Activated CD8-positive, alpha-beta memory T cell treated with anti-CD3 and anti-CD28 coated beads, Interleukin-2, amount 10 ng/mL, durations not matched to agents 7 days and 5 days (primary cell): ENCODE measurements at places on chromosomes 5 and 9. TPM values are rescaled to one million over a fixed set of nuclear protein-coding genes. Genes with fewer than 3 reads are reported as not detected.

KCTD16 gene
- 0.19 TPM for total RNA-seq

COL5A1 gene
- total RNA-seq = 0.09 TPM

REEP2 gene
- 5.4 TPM for total RNA-seq

LMX1B gene
- not detected for total RNA-seq

PDGFRB gene
- 53.3 TPM for total RNA-seq

NEUROG1 gene
- not detected for total RNA-seq

BSPRY gene
- 6.0 TPM for total RNA-seq

SPARC gene
- 0.37 TPM for total RNA-seq

NSMF gene
- 35.8 TPM for total RNA-seq

NOXA1 gene
- 0.30 TPM for total RNA-seq

TMEM215 gene
- total RNA-seq = not detected

FBLL1 gene
- not detected for total RNA-seq

BARHL1 gene
- not detected for total RNA-seq

FOXD4L3 gene
- total RNA-seq = not detected

PHF24 gene
- total RNA-seq = not detected

CDH6 gene
- total RNA-seq = not detected

ATOX1 gene
- total RNA-seq = 78.1 TPM

NAA35 gene
- 25.5 TPM for total RNA-seq

WWC1 gene
- not detected for total RNA-seq

PNPLA7 gene
- total RNA-seq = 3.0 TPM

PCDHA6 gene
- not detected for total RNA-seq

HMCN2 gene
- total RNA-seq = not detected

SHOC1 gene
- not detected for total RNA-seq

CNTLN gene
- 0.18 TPM for total RNA-seq

TSSK1B gene
- not detected for total RNA-seq

ENTREP1 gene
- total RNA-seq = not detected

NMUR2 gene
- not detected for total RNA-seq

WDR38 gene
- total RNA-seq = not detected

SPAG8 gene
- 1.2 TPM for total RNA-seq

CCL21 gene
- total RNA-seq = not detected

SMIM33 gene
- total RNA-seq = 0.07 TPM

FGF1 gene
- not detected for total RNA-seq

PDE8B gene
- total RNA-seq = not detected

PLPPR1 gene
- not detected for total RNA-seq

RUSC2 gene
- total RNA-seq = 0.99 TPM

UBAP1 gene
- total RNA-seq = 41.0 TPM

HAPLN1 gene
- not detected for total RNA-seq

CRHBP gene
- total RNA-seq = 0.20 TPM

ARID3C gene
- total RNA-seq = not detected

PCDHAC1 gene
- not detected for total RNA-seq

PCDHA7 gene
- not detected for total RNA-seq

NTNG2 gene
- total RNA-seq = 14.5 TPM

IL9 gene
- not detected for total RNA-seq

SPINK13 gene
- total RNA-seq = not detected

SPATA31A1 gene
- not detected for total RNA-seq

CARD9 gene
- 0.50 TPM for total RNA-seq

SOX30 gene
- not detected for total RNA-seq
